Neural crest cell (in vitro differentiated cells): ENCODE measurements at places on chromosomes 7 and 10.

DNA sequence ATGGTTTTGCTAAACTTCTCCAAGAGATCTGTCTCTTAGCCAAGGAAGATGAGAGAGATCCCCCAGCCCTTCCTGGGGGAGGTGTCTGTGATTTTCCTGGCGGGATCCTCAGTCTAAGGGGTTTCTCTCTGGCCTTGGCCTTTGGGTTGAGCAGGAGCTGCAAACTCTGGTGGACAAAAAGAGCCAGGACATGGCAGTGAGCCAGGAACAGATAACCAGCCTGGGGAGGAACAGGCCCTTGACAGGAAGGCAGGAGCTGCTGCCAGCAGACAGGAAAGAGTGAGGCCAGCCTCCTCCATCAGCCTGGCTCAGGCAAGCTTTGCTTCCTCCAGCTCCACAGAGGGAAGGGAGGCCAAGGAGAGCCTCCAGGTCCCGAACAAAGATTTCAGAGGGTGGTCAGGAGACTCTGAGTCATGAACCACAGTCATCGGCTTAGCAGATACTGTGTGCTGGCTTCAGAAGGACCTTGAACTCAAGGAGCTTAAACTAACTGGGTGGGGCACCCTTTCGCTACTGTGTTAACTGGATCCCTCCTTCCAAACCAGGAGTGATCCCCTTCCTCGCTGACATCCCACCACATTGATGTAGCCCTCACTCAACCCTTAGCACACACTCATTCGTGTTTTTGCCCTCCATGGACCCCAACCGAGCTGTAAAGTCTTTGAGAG, 34.7 kb downstream of the DDIT4 start:
- DNase-seq, result no peak

- no peak for DNase-seq
Observed at GRCh38 chr7:29539471-29539870, 24.2 kb upstream of the PRR15 start.

- DNase-seq, result no peak
Observed at GRCh38 chr10:5498791-5499492, 428 bp downstream of the CALML5 start.

DNA sequence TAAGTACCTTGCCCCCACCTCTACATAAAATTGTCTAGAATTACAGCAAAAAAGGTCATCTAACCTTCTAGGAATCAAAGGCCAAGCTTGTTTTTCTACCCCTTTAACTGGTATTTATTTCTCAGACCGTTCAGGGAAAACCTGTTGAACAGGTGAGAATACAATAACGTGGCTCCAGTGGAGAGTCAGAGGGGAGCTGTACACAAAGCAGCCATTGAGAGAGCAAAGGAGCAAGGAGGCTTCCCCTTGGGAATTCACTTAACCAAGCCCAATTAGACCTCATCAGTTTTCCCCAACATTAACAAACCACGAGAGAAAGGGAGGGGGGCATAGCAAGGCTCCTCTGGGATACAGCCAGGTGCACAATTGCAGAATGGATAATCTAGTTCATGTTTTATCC, 101.9 kb downstream of the ELMO1 start:
- DNase-seq, result no peak

DNA sequence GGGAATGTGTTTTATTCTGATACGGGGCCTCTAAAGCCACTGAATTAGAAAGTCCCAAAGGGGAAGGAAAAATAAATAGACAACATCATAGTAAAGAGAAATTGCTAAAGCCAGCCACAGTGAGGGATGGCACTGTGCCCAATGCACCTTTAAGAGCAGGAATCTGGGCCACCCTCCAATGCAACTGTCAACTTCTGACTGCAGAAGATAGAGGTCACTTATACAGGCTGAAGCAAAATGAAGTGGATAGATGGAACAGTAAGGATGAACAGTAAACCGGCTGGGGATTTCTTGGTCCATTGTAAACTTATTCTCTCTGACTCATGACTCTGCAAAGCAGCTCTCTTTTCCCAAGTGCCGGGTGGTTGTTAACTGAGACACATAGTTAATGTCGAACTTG, 54.0 kb upstream of the KCNIP2 start:
- DNase-seq, result no peak

DNA sequence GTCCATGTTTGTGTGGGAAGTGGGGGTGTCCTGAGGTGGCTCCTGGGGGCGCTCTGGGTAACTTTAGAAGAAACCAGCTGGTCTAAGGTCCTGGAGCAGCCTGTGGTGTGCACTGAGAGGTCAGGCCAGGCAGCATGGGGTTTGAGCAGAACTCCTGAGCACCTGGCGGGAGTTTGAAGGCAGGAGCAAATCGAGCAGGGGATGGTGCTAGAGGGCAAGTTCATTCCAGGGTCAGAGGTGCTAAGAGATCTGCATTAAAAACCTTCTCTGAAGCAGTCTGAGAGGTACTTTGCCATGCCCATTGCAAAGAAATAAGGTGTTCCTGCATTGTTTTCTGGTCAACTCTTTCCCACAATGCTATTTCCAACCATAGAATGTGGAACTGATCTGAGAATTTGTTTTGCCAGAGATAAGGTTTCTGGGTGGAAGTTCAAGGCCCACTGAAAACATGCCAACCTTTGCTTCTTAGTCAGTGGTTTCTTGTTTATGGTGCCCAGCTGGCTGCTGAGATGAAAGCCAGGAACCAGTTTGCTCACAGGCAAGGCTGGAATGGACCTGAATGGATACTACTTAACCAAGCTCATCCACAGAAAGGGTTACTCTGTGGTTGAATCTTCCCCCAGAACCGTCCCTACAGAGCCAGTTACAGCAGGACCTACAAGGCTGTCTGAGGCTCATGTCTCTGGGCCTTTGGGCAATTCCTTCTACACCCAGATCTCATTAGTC, 136.3 kb upstream of the TMEM72 start:
- DNase-seq, result no peak

GRCh38 chr7:52501696-52502095, 533.7 kb upstream of the POM121L12 start:
- DNase-seq, result no peak

DNA sequence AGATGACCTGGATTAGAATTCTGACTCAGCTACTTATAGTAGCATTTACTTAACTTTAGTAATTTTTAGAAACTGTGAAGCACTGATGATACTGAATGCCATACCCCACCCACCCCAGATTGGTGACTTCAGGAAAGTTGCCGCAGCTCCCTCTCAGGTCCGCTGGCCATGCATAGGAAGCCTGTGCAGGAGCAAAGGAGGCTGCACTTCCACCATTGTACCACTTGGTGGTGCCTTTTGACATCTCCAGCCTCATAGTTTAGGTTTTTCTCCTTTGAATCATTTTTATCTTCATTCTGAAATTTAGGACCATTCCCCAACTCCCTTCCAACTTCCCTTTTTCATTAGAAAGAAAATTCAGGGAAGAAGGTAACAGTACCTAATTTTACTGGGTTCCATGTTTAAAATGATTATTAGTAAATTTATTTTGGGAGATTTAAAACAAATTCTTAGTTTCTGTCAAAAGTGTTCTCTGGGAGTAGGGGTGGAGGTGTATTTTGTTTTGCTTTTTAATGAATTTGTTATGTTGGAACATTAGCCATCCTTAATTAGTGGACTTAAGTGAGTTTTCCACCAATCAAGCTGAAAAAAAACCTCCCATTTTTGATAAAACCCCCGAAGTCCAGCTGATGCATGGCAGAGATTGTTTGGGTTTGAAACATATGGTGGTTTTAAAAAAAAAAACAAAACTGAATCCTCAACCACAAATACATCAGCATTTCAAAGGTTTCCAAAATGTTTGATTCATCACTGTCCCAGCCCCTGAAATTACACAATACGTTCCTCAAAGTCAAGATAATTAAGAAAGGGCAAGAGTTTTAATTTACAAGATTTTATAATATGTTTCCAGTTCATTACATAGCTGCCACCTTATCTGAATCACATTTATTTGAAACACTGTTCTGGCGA, 109.6 kb downstream of the WNT2 start:
- peak; percentile 55 for DNase-seq

GRCh38 chr7:139937715-139938114, 108.7 kb downstream of the TBXAS1 start:
- no peak for DNase-seq

- DNase-seq, result no peak
Observed at GRCh38 chr7:24851786-24852185, 94.5 kb upstream of the GSDME start.

- no peak for DNase-seq
Observed at GRCh38 chr10:15200626-15201025, 32.1 kb upstream of the NMT2 start.

DNA sequence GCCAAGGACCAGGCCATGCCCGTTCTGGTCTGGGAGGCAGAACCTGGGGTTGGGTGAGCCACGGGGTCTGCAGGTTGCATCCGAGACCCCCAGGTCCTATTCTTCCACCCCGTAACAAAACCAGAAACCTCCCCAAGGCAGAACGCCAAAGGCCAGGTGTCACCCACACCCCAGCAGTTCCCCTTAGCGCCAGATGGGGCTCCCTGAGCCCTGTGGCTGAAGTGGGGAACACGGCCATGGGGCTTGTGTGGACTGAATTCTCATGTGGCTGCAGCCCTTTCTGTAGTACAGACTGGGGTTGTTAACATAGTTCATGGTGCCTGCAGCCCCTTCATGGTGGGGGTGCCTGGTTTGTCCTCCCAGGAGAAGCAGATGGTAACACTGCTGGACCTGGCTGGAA, 10.2 kb downstream of the BRI3 start:
- DNase-seq, result no peak

DNA sequence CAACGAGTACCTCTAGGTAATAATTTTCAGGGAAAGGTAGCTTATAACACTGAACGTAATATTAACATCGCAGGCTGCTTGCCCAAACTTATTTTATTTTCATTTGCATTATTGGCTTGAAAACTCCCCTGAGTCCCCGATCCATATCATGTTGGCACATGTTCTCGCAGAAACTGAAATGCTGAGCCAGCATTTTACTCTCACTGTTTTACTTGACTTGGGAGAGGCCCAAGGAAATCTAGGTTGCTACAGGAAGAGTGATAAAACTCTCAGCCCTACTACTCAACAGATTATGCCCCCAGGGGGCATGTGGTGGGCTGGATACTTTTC, 183.5 kb upstream of the HABP2 start:
- DNase-seq, result no peak

GRCh38 chr10:101305320-101306241, 48.4 kb upstream of the BTRC start:
- DNase-seq, result no peak

DNA sequence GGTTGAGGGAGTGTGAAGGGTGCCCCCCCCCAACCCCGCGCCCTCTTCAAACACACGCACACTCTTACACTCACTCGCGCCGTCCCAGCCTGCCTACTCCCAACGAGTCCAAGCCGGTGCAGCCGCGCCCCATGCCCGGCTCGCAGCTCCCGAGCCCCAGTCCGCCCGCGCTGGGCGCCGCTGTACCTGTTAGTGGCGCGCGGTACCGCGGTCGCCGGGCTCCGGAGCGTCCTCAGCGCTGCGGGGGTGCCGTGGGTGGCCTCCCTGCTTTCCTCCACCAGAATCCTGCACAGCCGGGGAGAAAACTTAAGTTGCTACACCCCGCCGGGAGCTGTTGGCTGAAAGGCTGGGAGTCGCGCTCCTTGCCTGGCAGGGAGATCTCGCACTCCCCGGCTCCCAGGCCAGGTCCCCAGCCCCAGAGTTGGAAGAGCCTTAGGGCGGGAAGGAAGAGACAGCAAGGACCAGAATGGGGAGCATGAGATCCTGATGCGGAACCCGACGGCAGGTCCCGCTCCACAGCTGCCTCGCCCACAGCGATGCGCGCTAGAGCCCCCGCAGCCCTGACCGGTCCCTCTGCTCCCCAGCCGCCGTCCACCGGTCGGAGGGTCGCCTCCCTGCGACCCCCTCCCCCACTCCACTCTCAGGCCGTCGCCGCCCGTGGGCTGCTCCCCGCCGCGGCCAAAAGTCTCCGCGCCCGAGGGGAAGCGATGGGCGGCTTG, 863 bp downstream of the ST8SIA6 start:
- peak; percentile 16 for DNase-seq

DNA sequence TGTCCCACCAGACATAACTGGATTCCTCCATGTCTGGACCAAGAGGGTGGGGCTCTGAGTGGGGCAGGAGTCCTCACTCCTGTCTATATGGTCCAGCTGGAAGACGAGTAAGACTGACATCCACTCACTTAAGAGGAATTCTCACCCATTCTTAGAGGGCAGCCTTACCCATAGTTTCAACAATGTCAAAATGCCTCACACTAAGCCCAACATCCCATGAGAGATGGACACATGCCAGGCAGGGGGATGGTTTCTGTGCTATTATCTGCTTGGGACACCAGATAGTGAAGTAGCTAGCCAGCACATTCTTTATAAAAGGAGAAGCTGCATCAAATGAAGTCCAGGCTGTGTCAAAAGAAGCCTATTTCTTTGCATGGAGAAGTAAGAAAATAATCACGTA, 4.7 kb upstream of the LANCL2 start:
- no peak for DNase-seq

GRCh38 chr7:41814888-41815287, 112.0 kb upstream of the INHBA start:
- DNase-seq, result no peak

GRCh38 chr7:93148144-93148543, at the start of gene SAMD9L:
Gene SAMD9L (minus strand): TSS chr7:93148385. CDS start chr7:93135971, 12,414 bp downstream.
- no peak for DNase-seq

- DNase-seq, result no peak
Observed at GRCh38 chr10:13920031-13920430, 333.3 kb downstream of the PRPF18 start.

DNA sequence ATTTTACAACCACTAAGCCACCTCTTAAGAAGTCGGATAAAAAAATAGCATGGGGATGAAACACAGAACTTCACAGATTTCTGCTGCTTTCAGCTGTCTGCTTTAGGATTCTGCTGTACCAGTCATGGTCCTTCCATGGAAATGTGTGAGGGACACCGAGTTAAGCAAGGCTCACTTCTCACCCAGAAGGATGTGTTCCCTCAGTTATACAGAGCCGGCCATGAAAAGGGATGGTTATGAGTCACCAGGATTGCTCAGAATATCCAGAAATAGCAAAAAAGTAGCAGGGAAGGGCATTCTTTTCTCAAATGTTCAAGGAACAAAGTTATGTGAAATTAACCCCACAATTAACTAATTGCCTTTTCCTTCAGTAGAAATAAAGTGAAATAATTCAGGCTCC, 124.4 kb downstream of the AMPH start:
- no peak for DNase-seq

DNA sequence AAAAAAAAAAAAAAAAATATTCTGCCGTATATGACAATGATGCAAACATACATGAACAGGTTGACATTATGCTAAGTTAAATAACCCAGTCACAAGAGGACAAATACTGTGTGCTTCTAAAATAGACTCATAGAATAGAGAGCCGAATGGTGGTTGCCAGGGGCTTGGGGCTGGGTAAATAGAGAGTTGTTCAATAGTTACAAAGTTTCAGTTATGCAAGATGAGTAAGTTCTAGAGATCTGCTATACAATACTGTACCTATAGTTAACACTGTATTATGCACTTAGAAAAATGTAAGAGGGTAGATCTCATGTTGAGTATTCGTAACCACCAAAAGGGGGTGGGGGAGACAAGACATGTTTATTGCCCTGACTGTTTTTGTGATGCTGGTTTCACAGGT, 77.1 kb upstream of the GNAI1 start:
- no peak for DNase-seq

DNA sequence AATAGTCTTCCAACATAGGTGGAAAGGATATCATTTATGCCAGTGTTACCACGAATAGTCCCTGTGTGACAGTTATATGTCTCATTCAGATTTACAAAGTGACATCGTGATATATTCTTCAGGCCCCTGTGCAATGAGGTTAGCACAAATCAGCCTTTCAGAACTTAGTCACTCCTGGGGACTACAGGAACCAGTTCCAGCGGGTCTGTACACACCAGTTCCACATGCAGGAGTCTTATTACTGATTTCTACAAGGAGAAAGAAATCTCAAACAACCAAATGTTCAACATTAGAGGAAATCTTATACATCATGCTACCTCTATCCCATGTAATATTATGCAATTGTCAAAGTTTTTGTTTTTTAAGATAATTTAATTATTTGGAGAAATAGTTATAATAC, 4.4 kb upstream of the WDR91 start:
- no peak for DNase-seq
